A549 (cell line): ENCODE measurements at places on chromosomes 11 and 22.

GRCh38 chr22:32660292-32660691 is 141.2 kb upstream of the TIMP3 start:
- peak; percentile 47 for DNase-seq

- DNase-seq = no peak
Observed at GRCh38 chr11:109945626-109946321, 147.4 kb upstream of the ZC3H12C start.

DNA sequence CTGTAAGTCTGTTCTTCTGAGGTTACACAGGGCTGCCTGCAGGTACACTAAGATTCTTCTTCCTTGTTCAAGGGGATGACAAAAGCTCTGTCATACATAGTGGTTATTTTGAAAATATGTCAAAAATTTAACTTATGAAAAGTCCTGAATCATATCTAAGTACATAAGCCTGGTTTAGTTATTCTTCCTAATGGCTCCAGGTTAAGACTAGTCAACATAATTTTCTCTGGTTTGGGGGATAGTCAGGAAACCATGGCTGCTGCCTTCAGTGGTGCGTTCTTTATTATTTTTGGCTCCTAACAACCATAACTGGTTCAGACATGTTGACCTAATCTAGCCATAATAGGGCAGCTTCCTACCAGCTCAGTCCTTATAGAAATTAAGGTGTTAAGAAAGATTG is 257.4 kb upstream of the DDI1 start:
- no peak for DNase-seq

GRCh38 chr11:134587345-134587744 is 175.3 kb upstream of the B3GAT1 start:
- DNase-seq = no peak

GRCh38 chr11:21169639-21170038 is 500.3 kb downstream of the NELL1 start:
- no peak for DNase-seq

GRCh38 chr11:9664276-9665171 is 647 bp downstream of the SWAP70 start:
- DNase-seq = peak; percentile 48

- no peak for DNase-seq
Observed at GRCh38 chr11:2130881-2131352, 8.3 kb downstream of the IGF2 start.

DNA sequence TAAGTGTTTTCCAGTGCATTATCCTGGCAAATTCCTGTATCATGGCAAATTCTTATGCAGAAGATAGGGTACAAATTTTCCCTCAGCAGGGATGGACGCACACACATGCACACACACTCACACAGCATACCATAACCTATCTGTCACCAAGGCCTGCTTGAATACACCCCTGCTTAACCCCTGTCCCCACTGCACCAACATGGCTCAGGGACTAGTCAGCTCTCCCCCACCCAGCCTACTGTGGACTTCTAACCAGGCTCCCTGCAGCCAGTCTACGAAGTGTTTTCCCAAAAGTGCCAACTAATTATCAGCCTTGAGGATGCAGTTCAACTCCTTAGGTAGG is 63.1 kb downstream of the RAB30 start:
- no peak for DNase-seq

DNA sequence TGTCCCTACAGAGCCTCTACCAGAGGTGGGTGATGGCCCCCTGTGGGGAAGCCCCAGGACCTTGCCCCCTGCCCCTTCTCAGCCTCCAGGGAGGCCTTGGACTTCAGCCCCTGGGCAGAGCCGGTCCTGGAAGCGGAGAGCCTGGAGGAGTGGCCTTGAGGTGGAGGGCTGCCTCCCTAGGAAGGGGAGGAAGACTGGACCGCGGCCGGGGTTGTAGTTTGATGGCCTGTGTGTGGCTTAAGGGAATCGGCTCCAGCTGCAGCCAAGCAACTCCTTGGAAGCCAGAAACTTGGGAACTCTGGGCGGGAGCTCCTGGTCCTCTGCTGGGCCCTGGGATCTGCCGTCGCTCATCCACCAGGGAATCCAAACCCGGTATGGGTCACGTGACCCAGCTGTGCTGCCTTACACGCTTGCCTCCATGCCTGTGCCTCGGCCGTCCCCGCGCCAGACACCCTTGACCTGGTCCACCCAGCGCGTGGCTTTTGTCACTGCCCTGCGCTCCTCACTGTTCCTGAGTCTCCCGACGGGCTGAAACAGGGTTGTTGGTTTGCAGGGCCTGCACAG is 23.5 kb upstream of the ARHGAP8 start:
- no peak for DNase-seq
